ENCODE measurements at places on chromosomes 5 and 9.

GRCh38 chr5:94010814-94011213 is 269.4 kb upstream of the POU5F2 start:
- no peak for DNase-seq

GRCh38 chr9:29214154-29214689 is 1640.9 kb upstream of the C9orf72 start:
- DNase-seq = no peak

DNA sequence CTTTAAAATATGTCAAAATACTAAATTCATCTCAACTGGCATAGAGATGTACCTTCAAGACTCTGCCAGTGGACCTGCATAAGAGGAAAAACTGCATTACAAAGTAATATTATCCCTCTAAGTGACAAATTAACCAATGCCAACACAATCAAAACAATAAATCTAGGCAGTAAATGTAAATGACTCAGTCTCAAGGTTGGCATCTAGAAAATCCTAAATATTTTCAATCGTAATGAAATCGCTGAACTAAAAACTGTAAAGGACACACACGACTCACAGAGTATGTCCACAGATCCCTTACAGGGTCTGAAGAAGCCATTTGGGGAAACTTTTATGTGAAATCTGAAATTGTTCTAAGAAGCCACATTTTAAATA is 31.2 kb downstream of the ERMP1 start:
- DNase-seq = no peak

GRCh38 chr9:68541568-68541967 is 885 bp upstream of the TMEM252 start:
- DNase-seq = no peak

DNA sequence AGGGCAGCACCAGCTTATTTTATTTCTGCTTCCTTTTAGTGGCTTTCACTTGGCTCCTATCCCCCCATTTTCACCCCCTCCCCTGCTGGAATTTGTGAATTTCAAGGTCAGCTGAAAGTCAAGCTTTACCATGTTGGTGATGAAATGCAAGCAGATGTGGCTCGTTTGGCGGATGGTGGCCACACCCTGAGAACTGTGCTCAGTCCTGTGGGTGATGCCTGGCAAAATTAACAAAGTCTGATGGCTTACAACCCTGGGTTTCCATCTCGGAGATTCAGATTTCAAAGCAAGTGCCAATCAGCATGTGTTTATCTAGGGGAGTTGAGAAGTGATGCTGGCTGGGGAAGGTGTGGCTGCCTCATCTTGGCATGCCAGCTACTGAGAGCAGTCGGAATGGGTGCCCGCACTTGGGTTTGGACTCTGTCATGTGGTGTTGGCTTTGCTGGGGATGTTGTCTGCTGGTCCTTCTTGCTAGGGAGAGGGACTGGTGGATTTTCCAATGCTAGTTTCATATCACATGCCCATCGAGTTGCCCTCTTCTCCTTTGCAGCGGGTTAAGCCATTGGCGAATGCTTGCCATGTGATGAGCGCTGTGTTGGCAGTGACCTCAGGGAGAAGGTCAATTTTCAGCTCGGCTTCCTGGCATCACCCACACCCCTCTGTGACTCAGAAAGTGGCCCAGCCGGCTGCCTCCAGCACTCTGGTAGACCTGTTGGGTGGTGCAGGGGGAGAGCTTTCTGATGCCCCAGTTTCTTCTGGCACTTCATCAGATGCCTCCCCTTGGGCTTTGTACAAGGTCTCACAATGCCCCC is 77.0 kb upstream of the PITX1 start:
- no peak for DNase-seq

DNA sequence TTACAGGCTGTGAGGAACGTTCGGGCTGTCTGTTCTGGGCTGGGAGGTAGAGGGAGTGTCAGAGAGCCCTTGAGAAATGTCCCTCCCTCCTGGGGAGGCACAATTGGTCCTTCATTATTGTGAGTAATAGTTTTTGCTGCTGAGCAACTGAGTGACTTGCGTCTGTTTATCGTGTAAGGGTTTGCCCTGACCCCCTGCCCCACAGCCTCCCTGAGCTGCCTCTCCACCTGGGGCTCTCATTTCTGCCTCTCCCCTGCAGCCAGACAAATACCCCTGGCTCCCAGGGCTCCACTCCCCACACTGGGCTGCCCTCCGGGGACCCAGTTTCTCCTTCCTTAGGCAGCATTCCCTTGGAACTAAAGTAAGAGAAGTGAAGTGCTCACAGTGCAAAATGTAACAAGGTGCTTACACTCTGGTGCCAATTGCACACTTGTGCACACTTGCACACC is 174.9 kb upstream of the MVB12B start:
- no peak for DNase-seq

DNA sequence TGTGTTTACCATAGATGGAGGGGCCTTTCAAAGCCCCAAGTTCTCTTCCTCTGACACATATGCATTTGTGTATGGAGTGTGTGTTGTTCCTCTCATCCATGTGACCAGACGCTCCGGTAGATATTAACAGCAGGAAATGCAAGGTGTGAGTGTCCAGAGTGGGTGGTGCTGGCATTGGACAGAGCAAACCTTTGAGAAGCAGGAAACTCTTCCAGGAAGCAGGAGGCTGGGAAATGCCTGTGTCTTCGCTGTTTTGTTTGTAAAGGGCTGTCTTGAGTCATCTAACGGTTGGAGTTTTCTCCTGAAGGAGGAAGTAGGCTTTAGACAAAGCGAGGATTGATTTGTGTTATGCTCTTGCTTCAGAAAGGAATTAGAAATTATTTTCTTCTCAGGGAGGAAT is 370.9 kb downstream of the PLK2 start:
- no peak for DNase-seq

DNA sequence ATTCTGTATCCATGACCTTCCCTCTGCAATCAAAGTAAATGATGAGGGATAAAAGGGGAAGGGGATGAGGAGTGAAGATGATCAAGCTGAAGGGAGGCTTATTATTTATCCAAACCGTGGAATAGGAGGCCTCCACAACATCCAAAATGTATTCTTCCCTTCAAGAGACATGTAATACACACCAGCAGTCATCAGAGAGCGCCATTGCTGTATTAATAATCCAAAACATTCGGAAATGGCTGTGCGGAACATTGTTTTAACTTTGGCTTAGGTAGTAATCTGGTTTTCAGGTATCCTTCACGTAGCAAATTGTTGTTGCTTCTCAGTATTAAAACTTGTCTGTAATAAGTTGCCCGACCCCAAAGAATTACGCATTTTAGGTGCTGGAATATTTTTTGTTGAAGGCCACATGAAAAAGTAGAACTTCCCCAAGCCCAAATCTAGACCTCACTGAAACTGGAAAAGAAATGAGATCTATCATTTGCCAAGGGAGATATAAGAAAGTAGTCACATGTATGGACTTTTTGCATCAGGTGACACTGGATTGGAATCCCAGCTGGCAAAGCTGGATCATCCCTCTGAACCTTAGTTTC is 2.6 kb upstream of the BOD1 start:
- no peak for DNase-seq

- no peak for DNase-seq
These were observed 254.1 kb upstream of the DAPK1 start for GRCh38 chr9:87243602-87244001.

DNA sequence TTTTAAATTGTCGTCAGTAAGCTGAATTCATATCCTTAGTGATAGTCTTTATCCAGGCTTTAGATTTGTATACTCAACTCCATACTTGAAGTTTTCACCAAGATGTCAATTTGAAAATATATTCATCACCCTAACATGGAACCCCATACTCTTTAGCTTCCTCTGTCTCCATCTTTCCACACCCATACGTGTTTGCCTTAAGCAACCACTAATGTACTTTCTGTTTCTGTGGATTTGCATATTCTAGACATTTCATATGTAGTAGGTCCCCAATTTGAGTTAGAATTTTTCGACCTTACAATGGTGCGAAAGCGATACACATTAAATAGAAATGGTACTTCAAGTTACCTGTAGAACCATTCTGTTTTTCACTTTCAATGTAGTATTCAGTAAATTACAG is 65.2 kb downstream of the NSD1 start:
- no peak for DNase-seq

DNA sequence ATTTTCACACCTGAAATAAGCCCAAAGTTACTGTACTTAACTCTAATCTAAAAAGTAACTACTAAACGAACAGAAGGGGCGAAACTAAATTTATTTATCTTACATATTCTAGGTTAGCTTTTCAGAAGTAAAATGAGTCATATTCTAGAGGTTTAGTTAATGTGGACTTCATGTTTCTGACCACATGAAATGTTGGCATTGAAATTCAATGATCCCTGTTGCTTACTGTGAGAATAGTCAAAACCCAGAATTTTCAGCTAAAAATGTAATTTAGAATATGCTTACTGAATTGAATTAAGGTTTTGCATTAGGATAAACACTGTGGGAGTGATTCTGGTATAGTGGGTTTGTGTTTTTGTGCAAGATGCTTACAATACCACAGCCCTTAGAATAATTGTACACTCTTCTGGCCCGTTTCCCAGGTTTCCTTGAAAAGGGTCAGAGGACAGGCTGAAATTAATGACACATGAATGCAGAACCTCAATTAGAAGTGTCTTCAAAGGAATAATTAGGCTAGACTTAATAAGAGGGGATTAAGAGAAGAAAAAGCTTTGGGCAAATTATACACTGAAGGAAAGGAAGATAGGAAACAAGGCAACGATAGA is 1.4 kb upstream of the SNX18 start:
- no peak for DNase-seq

DNA sequence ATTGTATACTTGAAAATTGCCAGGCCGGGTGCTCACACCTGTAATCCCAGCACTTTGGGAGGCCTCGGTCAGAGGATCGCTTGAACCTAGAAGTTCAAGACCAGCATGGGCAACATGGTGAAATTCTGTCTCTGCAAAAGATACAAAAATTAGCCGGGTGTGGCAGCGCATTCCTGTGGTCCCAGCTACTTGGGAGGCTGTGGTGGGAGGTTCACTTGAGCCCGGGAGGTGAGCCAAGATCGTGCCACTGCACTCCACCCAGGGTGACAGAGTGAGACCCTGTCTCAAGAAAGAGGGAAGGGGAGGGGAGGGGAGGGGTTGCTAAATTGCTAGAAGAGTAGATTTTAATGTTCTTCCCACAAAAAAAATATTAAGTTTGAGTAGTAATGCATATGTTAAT is 53.2 kb downstream of the FNBP1 start:
- no peak for DNase-seq

- DNase-seq = no peak
These were observed 201.3 kb upstream of the PUM3 start for GRCh38 chr9:3045153-3045552.

- DNase-seq = no peak
These were observed 38.8 kb downstream of the RAD50 start for GRCh38 chr5:132595624-132596023.

DNA sequence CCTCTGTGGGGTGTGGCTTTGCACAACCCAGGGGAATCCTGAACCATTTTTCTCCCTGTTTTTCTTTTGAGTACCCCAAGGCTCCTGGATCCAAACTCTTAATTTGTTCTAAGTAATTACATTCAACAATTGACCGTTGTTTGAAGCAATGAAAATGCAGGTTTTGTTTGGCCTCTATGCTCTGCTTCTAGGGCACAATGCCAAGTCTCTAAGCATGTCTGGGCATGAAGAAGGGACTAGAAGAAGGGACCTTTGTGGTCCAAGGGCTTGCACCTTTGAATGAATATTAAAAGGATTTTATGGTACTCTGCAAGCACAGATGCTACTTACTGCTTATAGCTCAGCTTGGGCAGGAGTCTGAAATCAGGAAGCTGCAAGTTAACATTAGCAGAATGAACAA is 6.6 kb upstream of the ENC1 start:
- no peak for DNase-seq

DNA sequence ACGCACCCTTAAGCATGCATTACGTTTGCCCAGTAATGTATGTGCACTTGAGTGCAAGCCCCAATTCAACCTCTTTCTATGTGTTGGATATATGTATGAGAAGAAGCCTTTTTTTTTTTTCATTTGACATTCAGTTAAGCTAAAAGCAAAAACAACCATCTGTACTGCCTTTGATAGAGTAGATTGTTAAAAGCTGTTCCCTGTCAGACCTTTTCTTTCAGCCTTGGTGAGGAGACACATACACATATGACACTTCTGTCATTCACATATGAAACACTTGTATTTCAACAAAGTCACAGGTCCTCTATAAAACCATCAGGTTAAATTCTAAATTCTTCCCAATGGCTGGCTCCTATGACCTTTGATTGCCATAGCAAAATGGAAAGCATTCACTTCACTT is 40.2 kb upstream of the STARD4 start:
- DNase-seq = no peak

DNA sequence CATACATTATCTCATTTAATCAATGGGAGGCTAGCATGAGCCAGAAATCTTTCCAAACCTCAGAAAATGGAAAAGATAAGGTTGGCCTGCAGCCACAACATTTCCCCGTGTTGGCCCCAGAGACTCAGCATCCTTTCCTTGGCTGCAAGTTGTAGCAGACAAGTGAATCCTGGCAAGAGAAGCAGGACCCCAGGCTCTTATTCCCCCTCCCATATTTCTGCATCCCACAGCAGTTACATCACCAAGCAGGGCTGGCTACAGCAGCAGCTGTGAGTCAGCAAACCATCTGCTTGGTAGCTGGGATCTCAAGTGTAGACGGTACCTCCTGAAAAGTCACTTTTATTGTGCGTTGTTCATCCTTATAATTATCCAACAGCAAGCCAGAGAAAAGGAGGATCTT is 212.4 kb downstream of the GNA14 start:
- no peak for DNase-seq

GRCh38 chr5:6780802-6781391 is 67.7 kb downstream of the TENT4A start:
- DNase-seq = no peak

DNA sequence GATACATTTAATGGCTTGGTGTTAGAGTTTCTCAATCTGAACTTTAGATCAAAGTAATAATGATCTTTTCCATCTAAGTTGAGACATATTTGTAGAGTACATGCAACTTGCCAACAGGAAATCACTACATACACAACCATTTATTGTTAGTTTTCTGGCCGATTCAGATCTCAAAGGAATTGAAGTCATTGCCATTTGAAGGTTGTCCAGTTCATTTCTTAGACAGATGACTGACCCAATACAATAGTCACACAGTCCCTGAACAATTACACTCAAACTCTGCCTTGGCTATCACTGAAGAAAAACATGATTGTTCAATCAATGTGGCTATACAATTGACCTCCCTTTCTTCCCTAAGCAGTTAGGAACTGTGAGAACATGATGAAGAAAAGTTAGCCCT is 753.2 kb upstream of the RIOK2 start:
- no peak for DNase-seq

DNA sequence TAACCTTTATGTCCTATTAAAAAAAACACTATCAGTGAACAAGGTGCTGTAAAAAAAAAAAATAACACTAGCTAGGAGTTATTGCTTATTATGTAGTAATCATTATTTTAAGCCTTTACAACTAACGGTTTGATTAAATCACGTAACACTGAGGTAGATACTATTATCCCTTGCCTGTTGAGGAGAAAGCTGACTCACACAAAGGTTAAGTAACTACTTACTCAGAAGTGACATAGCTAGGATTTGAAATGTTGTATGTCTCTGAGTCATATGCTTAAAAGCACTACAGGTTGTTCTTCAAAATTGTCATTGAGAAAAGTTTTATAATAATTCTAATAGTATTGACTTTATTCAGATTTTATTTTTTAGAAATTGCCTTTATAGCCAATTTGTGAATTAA is 8.8 kb downstream of the TENT2 start:
- no peak for DNase-seq

Data from cortex of kidney (tissue), 1 donor.